ENCODE measurements at places on chromosomes 3 and 15.

DNA sequence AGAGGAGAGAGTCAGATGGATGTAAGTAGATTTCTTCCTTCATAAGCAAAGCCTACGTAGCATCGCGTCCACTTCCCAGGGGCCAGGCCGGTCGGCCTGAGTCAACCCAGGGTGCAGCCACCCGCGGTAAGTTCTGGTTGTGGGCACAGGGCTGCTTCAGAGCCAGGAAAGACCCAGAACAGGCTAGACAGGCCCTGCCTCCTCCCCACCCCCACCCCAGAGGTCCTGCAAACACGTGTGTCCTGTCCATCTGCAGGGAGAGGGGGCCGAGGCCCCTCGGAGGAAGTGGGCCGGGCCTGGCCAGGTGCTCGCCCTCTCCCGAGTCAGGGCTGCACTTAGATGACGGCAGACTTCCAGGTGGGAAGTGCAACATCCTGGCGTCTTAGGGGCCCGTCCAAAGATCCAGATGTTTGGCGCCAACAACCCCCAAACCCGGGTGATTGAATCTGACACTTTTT, 100.8 kb upstream of the ALDH1A3 start:
- DNase-seq = no peak

GRCh38 chr3:24498391-24498790, 3.7 kb upstream of the THRB start:
- DNase-seq = no peak

DNA sequence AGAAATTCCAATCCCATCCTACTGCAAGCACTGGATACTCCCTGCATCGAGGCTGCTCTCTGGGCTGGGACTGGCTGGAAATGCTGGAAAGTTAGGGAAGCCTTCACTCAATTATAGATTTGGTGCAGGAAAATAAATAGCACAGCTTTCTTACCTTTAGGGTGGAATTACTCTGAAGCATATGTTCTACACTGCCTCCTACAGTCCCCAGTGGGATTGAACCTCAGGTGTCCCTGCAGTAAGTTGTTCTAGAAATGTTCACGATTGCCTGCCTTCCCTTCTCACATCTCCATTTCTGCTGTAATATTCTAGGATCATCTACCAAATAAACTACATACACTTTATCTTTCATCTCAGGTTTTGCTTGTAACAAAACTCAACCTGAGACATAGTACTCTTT, 536.7 kb upstream of the LMCD1 start:
- no peak for DNase-seq

DNA sequence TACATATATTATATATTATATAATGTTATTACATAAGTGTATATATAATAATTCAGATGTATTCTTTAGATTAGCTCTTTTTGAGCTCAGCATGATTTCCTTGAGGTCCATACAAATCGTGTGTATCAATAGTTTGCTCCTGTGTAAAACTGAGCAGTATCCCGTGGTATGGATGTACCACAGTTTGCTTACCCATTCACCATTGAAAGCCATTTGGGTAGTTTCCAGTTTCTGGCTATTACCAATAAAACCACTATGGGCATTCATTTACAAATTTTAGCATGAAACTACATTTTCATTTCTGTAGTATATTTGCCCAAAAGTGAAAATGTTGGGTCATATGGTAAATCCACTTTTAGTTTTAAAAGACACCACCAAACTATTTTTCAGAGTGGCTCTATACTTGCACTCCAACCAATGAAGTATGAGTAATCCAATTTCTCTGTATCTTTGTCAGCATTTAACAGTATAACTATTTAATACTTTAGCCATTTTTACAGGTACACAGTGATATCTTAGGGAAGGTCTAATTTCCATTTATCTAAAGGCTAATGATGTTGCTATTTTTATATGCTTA, 1361.4 kb upstream of the GBE1 start:
- DNase-seq = no peak

GRCh38 chr3:73848173-73848906, 223.6 kb upstream of the PDZRN3 start:
- no peak for DNase-seq

DNA sequence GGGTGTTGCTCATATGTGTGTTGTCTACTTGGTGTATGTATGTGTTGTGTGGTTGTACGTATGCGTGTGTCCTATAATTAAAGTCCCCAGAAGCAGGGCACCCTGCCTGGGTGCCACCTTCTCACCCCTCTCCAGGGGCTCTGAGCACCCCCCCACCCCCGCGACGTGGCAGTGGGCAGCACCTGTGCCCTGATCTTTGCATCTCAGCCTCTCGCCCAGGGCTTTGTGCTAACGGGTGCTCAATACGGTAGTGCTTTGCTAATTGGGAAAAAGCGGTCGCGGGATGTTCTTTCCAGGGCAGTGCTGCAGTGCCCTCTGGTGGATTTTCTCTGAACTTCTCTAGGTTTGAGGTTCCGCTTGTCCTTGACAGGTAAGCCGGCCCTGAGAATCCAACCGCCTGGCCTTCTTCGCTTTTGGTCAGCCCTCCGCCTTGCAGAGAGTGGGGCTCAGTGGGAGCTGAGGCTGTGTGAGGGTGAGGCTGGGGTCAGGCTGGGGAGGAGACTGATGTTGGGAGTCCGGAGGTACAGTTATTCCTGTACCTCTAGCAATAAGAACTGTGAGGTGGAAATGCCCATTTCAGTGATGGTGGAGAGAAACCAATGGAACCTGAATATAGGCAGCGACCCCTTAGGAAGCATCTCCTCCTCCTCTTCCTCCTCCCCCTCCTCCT, 17.6 kb upstream of the EPHB3 start:
- DNase-seq = peak; percentile 70

- no peak for DNase-seq
Measured at GRCh38 chr3:4956738-4957137, 22.5 kb upstream of the BHLHE40 start.

GRCh38 chr15:75036212-75036616, 12.8 kb downstream of the PPCDC start:
- no peak for DNase-seq

- DNase-seq = no peak
Measured at GRCh38 chr15:62770752-62771151, 271.8 kb upstream of the TPM1 start.

DNA sequence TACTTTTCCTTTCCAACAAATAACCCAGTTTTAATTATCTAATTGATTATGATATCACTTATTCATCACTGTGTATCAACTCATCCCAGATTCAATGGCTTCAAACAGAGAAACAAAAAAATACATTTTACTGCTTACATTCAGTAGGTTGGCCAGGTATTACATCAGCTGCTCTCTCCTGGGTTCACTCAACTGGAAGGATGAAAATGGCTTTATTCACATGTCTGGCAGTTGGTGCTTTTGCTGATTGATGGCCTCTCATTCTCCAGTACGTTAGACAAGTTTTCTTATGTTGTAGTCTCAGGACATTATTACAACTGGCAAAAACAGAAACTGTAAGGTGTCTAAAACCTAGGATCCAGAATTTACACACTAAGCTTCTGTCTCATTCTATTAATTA, 811.0 kb upstream of the ALCAM start:
- no peak for DNase-seq

All from activated CD8-positive, alpha-beta memory T cell treated with anti-CD3 and anti-CD28 coated beads, Interleukin-2, amount 50 U/mL, for 4 hours (primary cell).